ENCODE measurements at places on chromosomes 1 and 21. TPM values are rescaled to one million over a fixed set of nuclear protein-coding genes. Genes with fewer than 3 reads are reported as not detected.

Gene CD52
- 0.22 TPM for polyA plus RNA-seq

Gene FCN3
- polyA plus RNA-seq = 0.08 TPM

Gene MRPL55
- 53.7 TPM for polyA plus RNA-seq

DNA sequence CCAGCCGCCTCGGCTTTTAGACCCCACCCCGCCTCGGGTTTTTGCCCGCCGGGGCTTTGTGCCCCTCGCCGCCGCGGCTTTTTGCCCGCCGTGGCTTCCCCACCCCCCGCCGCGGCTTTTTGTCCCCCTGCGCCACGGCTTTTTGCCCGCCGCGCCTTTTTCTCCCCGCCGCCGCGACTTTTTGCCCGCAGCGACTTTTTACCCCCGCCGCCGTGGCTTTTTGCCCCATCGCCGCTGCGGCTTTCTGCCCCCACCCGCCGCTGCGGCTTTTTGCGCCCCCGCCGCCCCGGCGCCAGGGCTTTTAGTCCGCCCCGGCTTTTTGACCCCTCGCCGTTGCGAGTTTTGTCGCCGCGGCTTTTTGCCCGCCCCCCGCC lies 474.4 kb downstream of the FAM72C start:
- DNase-seq = no peak
- no peaks in the 10 kb centered on the region for H3K4me1 ChIP-seq
- H3K36me3 ChIP-seq = no peaks in the 10 kb centered on the region
- H3K4me3 ChIP-seq = no peak overlapping the region

DNA sequence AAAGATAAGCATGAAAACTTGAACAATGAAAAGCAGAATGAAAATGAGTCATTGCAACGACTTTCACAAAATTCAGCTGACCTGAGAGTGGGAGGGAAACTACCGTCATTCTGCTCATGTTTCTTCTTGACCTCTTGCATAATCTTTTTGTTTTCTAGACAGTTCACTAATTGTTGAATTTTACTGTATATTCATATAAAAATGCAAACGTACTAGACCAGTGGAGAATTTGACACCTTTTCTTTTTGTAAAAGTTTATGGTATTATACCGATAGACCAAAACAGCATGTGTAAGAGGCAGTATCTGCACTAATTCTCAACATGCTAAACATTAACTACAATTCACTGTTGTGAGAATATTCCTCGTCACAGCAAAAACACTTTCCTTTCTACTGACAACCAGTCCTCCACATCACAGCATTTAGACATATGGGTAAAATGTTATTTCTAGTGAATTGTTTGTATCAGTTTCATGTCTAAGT lies 137.8 kb downstream of the GREM2 start:
- H3K4me3 ChIP-seq = no peak overlapping the region
- DNase-seq = no peak
- no peak overlapping the region for H3K27ac ChIP-seq
- H3K4me1 ChIP-seq = no peaks in the 10 kb centered on the region

Measured in keratinocyte (primary cell).